ENCODE measurements at places on chromosomes 2 and 18. TPM values are rescaled to one million over a fixed set of nuclear protein-coding genes. Genes with fewer than 3 reads are reported as not detected.

ELMOD3 gene
- 19.3 TPM for total RNA-seq

ADAM23 gene
- total RNA-seq, result 25.0 TPM

RAB27B gene
- not detected for total RNA-seq

DNA sequence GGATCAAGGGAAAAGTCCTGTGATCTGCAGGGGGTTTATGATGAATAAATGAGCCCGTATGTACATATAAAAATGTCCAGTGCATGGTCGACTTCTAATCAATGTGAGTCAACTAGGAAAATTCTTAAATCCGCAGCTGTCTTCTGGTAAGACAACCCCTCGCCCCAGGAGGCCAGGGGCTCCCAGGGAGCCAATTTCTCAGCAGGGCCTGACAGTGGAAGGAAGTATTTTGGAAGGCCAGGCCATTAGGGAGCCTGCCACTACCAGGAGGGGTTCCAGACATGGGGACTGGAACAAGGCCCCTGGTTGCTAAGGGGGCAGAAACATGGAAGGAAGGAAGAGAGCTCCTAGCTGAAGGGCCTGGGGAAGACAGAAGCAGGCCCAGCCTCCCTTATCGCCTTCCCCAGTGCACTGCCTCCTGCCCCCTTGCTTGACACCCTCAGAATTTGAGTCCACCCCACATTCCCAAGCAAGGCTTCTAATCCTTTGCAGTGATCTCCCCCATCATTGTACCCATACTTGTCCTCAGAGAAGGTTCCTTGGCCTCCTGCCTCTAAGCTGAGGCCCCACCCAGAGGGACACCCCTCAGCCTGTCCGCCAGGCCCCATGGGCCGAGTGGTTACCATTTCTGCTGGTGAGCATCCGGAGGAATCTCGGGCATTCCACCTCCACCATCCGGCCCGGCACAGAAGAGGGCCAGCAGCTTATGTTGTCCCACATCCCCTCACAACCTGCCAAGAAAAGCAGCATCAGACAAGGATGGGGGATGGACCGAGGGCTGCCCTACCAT is 45.9 kb downstream of the SCTR start:
- DNase-seq, result peak; percentile 26
- no peak overlapping the region for H3K4me3 ChIP-seq
- no peaks in the 10 kb centered on the region for H3K36me3 ChIP-seq
- H3K27me3 ChIP-seq, result no peaks in the 10 kb centered on the region
- H3K27ac ChIP-seq, result no peak overlapping the region

- no peak for DNase-seq
- H3K4me3 ChIP-seq, result no peak overlapping the region
- H3K36me3 ChIP-seq, result no peaks in the 10 kb centered on the region
- H3K4me1 ChIP-seq, result no peaks in the 10 kb centered on the region
- no peaks in the 10 kb centered on the region for H3K27me3 ChIP-seq
- H3K27ac ChIP-seq, result no peak overlapping the region
These were observed 215.3 kb downstream of the ANAPC1 start for GRCh38 chr2:111668741-111669140.

FAP gene
- 3.6 TPM for total RNA-seq

ID2 gene
- 17.6 TPM for total RNA-seq

DNA sequence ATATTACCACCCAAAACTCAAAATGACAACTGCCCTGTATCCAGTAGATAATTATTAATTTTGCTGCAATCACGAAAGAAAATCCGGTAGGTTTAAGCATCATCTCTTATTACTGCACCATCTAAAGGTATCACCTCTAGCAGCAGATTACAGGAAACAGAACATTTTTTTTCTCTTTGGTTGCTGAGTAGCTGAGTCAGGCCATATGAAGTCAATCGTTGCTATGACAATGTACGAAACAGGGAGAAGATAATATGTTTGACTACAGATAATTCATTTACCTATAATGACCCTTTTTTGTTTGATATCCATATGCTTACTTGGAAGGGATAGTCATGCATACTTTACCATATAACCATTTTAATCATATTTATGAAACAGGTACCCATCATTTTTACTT is 831.6 kb upstream of the CHAC2 start:
- H3K36me3 ChIP-seq, result no peaks in the 10 kb centered on the region
- DNase-seq, result no peak
- no peaks in the 10 kb centered on the region for H3K4me1 ChIP-seq
- no peak overlapping the region for H3K27ac ChIP-seq
- H3K27me3 ChIP-seq, result no peaks in the 10 kb centered on the region

- peaks cover 18% of the 10 kb centered on the region for H3K4me1 ChIP-seq
- peak; percentile 62 for DNase-seq
- no peaks in the 10 kb centered on the region for H3K27me3 ChIP-seq
- H3K4me3 ChIP-seq, result peak within 1 kb of the TSS; percentile 79
- H3K36me3 ChIP-seq, result no peaks in the 10 kb centered on the region
These were observed at the start of gene GYPC for GRCh38 chr2:126655500-126656430. GYPC (plus strand) TSS chr2:126656158; CDS start chr2:126656264, 106 bp downstream.

SLC30A3 gene
- total RNA-seq, result 4.4 TPM

COPS8 gene
- 179 TPM for total RNA-seq

PLGLB2 gene
- total RNA-seq, result 0.40 TPM

RASGRP3 gene
- total RNA-seq, result 2.0 TPM

GPAT2 gene
- 0.08 TPM for total RNA-seq

CERKL gene
- 0.05 TPM for total RNA-seq

DNA sequence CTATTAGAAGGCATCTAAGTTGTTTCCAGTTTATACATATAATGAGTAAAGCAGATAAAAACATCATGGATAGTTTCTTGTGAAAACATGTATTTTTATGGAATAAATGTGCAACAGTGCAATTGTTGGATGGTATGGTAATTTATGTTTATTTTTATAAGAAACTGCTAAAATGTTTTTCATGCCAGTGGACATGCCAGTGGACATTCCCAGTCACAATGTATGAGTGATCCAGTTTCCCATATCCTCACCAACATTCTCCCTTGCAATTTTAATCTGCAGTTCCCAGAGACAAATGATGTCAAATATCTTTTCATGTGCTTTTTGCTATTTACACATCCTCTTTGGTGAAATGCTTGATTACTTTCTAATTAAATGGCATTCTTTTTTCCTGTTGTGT is 818.6 kb downstream of the SUCLG1 start:
- H3K27ac ChIP-seq, result no peak overlapping the region
- DNase-seq, result no peak

- no peak overlapping the region for H3K4me3 ChIP-seq
- DNase-seq, result no peak
- H3K27ac ChIP-seq, result no peak overlapping the region
- H3K4me1 ChIP-seq, result no peaks in the 10 kb centered on the region
These were observed 151.0 kb downstream of the TMEM17 start for GRCh38 chr2:62354771-62355561.

DNA sequence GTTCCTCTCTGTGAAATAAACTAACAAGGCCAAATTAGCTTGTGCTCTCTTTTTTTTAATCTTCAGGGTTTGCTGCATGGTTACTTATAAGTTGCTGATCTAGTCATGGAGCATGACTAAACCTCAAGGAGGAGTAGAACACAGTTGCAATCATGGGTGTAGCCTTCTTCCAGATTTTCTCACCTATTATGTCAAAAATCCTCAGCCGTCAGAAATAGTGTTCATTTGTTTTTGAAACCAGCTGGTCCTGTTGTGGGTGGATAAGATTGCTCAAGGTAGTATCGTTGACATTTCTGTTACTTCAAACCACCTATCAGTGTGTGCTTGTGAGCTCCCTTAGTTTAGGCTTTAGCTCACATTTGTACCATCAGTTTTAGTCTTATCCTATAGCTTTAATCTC is 11.2 kb downstream of the RELCH start:
- DNase-seq, result no peak
- H3K27ac ChIP-seq, result no peak overlapping the region
- H3K36me3 ChIP-seq, result no peaks in the 10 kb centered on the region
- no peaks in the 10 kb centered on the region for H3K27me3 ChIP-seq
- no peak overlapping the region for H3K4me3 ChIP-seq

GRCh38 chr2:223267160-223267951 is 215.4 kb downstream of the KCNE4 start:
- H3K36me3 ChIP-seq, result no peaks in the 10 kb centered on the region
- H3K27ac ChIP-seq, result no peak overlapping the region
- H3K27me3 ChIP-seq, result no peaks in the 10 kb centered on the region
- no peaks in the 10 kb centered on the region for H3K4me1 ChIP-seq
